ENCODE measurements at places on chromosomes 6 and 20. TPM values are rescaled to one million over a fixed set of nuclear protein-coding genes. Genes with fewer than 3 reads are reported as not detected.

- H3K4me1 ChIP-seq, result no peaks in the 10 kb centered on the region
- no peaks in the 10 kb centered on the region for H3K36me3 ChIP-seq
- no peak overlapping the region for H3K4me3 ChIP-seq
- no peak for DNase-seq
- no peak overlapping the region for H3K27ac ChIP-seq
These were observed 34.7 kb upstream of the MAP3K7 start for GRCh38 chr6:90621581-90621980.

GRCh38 chr20:8568075-8568474 lies 436.0 kb downstream of the PLCB1 start:
- H3K4me1 ChIP-seq, result peaks cover 3% of the 10 kb centered on the region
- no peaks in the 10 kb centered on the region for H3K27me3 ChIP-seq
- H3K4me3 ChIP-seq, result no peak overlapping the region
- no peak overlapping the region for H3K27ac ChIP-seq

The GABRR1 gene
- not detected for polyA plus RNA-seq

The CCN2 gene
- not detected for polyA plus RNA-seq

The DHX35 gene
- 7.5 TPM for polyA plus RNA-seq

Measured in naive thymus-derived CD8-positive, alpha-beta T cell (primary cell).